ENCODE measurements at places on chromosomes 3 and 15.

DNA sequence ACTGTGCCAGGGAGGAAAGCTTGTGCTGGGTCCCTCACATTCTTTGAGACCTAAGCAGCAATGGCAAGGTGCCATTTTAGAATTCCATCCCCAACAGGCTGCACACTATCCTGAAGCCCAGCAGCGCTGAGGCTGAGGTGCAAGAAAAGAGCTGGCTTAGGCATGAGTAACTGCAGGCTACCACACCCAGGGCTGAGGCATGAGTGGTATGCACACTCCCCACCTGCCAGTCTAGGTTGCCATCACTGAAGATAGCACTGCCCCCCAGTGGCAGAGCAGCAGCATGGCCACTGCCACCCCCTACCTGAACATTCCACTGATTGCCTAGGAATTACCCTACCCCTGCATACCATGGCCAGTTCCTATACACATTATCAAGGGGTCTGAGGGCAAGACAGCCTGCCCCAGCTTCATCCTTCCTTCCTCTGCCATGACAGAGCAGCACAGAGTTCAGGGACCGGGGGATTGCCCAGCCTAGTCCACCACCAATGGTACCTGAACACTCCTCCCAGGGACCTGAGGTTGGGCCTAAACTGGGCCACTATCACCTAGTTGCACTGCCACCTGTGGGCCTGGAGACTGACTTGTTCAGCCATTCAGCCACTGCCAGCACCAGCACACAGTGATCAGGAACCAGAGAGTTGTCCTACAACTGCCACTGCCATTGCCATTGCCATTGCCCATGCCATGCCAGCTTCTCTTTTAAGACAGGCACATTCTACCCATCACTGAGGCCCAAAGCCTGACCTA lies 129.8 kb downstream of the SATB1 start:
- DNase-seq: no peak

GRCh38 chr3:70433091-70433490 lies 120.7 kb upstream of the MDFIC2 start:
- DNase-seq: no peak

- DNase-seq: no peak
Observed at GRCh38 chr15:43913026-43913780, 86.4 kb downstream of the WDR76 start.

DNA sequence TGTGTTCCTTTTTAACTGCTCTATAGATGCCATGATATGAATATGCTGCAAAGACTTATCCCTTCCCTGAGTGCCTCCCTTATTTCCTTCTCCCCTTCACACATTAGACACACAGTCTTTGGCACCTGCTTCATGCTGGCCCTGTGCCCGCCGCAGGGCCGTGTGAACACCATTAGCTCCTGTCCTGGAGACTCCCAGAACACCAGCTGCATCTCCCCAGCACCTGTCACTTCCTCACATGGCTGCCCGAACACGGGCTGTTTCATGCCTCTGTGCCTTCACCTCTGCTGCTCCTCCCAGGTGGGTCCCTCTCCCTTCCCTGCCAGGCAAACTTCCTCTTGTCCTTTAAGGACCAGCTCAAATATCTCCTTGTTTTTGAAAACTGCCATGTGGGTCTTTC lies 40.5 kb upstream of the SEC13 start:
- no peak for DNase-seq

DNA sequence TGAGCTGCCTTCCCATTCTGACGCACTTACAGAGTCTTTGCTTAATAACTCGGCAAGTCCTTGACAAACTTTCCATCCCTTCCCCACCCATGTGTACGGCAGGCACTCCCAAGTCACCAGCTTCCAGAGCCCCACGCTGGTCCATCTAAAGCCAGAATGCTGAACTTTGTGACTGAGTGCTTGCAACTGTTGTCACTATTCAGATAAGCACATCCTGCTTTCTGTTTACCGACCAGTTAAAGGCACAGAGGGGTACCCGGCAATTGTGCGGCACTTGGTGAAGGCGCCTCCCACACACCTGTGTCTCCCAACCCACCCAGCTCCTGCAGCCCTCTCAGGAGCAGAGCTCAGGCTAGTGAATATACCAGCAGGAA lies 430.6 kb downstream of the FOXP1 start:
- DNase-seq: no peak

GRCh38 chr15:36370731-36371112 lies 208.7 kb upstream of the CDIN1 start:
- DNase-seq: no peak

- no peak for DNase-seq
Observed at GRCh38 chr15:40134885-40135284, 26.0 kb upstream of the BUB1B start.

- DNase-seq: no peak
Observed at GRCh38 chr15:59662260-59662659, 4.9 kb upstream of the GTF2A2 start.

DNA sequence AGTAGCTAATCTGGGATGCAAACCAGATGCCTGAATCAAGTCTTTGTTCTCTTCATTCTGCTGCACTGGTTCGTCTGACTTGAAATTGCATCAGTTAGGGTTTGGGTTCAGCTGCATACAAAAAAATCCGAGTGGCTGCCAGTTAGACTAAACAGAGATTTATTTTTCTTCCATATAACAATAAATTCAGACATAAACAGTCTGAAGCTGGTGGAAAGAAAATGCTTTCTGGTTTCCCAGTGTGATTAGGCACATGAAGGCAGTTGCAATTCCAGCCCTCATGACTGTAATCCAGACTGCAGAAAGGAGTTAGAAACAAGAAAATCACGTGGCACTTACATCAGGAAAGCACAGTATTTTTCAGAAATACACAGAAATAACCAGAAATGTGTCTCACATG lies 930.7 kb downstream of the MCTP2 start:
- no peak for DNase-seq

DNA sequence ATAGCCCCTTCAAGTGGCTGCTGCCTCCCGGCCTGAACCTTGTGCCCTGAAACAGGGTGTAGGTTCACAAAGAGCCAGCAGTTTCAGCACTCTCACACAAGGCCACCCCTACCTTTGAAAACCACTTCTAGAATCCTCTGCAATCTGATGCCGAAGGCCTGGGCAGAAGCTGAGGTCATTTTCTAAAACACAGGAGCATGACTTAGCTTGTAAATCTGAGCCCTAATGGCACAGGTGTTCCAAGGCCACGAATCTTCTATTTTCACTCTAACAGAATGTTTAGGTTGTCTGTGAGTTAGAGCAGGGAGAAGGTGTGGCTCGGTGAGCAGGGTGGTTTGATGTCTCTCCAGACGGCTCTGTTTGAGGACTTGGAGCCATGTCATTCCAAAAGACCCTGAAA lies 62.3 kb downstream of the SYNM start:
- DNase-seq: no peak

GRCh38 chr3:128853826-128854225 lies 25.6 kb upstream of the ACAD9 start:
- DNase-seq: no peak

- no peak for DNase-seq
Observed at GRCh38 chr15:27589260-27589659, 509.9 kb downstream of the OCA2 start.

DNA sequence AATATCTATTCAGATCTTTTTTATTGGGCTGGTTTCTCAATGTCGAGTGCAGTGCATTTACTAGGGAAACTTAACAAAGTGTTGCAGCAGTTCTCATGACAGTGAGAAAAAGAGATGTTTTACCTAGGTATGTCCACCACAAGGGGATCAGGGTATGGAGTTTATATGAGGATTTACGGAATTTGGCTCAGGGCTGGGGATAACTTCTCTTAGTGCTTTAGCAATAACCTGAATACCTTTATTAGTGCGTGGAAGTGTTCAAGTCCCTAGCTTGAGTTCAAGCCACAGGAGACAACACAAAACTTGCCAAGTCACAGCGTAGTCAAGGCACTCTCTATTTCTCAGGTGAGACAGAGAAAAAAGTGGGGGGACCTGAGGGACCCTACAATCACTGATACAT lies 3.9 kb upstream of the CCR3 start:
- no peak for DNase-seq

GRCh38 chr15:71052356-71052755 lies 62.9 kb upstream of the THSD4 start:
- DNase-seq: no peak

GRCh38 chr3:36496684-36497633 lies 116.7 kb downstream of the STAC start:
- DNase-seq: no peak

DNA sequence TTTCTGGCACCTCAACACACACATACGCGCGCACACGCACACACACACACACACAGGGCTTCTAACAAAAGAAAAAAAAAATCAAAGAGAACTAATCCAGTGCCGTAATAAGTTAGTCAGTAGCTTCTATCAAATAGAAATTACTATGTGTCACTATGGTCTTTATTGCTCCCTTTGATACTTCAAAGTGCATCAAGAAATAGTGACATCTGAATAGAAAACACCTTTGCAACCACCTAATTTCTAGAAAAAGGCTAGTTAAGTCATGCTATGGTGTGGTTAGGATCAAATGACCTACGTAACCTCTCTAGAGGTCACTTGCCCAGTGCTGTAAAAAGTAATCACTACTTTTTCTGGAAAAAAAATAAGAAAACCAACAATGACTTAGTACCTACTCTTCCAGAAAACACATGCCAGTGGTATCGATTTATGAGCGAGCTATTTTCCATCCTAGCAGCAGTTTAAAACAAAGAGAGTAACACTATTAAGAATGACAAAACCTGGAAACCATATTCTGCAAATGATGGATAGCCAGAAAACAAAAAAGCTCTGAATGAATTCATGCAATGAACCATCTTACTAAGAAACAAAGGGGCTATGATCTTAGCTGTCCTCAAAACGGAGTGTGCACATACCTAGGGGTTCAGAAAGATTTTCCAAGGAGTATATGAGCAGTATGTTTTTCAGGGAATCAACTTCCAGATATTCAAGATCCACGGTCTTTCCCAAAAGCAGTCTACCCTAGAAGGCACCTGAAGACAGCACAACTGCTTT lies 6.8 kb downstream of the AVEN start:
- no peak for DNase-seq

GRCh38 chr3:66380200-66380932 lies 120.5 kb downstream of the LRIG1 start:
- DNase-seq: no peak

DNA sequence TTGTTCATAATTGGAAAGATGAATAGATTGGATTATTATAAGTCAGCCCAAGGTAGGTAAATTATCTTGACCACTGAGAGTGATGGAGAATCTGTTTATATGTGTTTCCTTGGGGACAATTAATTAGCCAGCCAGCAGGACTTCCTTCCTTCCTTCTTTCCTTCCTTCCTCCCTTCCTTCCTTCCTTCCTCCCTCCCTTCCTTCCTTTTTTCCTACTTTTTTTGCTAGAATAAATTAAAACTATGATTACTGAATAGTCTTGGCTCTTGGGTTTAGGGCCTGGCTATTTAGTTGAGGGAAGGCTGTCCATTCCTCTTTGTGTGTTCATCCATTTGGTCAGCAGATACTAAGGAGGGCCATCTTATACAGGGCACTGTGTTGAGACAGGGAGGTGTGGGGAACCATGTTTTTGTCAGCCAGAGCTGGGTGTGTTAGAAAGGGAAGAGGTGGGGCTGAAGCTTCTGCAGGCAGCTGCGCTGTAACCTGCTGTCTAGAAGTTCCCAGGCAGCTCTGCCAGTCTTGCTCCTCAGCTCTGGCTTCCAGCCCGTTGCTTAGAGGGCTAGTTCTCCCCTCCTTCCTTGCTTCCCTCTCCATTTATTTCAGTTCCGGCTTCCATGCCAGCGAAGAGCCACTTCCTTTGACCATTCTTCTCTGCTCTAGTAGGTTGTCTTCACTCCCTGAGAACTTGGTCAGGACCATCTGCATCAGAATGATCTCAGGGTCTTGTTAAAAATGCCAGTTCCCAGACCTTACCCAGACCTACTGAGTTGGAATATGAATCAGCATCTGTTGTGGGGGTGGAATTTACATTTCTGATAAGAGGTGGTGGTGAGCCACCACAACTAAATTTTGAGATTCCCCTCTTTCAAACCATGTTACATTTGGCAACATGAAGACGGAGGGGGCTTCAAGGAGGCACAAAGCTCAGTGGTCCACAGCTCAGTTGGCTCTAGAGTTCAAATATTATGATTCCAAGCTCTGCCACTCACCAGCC lies 113.9 kb downstream of the DGKG start:
- no peak for DNase-seq

- DNase-seq: no peak
Observed at GRCh38 chr15:56353740-56354139, 11.5 kb upstream of the TEX9 start.

DNA sequence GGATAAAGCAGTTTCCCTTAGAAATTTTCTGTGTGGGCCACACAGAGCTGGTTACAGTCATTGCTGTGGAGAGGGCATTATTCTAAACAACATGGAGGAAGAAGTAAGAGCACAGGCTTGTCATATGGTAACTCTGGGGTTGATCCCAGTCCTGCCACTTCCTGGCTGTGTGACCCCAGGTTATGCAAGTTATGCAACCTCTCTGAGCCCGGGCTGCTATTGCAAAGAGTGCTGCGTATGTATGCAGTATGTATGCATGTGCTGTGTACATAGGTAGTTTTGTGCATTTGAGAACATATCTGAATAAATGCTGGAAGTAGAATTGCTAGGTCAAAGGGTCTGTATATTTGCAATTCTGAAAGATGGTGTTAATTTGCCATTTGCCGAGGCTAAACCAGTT lies 9.2 kb downstream of the SPSB4 start:
- DNase-seq: no peak

GRCh38 chr3:71487418-71487817 lies 96.1 kb downstream of the FOXP1 start:
- no peak for DNase-seq

- no peak for DNase-seq
Observed at GRCh38 chr3:158568784-158569183, 2.2 kb upstream of the MLF1 start.

DNA sequence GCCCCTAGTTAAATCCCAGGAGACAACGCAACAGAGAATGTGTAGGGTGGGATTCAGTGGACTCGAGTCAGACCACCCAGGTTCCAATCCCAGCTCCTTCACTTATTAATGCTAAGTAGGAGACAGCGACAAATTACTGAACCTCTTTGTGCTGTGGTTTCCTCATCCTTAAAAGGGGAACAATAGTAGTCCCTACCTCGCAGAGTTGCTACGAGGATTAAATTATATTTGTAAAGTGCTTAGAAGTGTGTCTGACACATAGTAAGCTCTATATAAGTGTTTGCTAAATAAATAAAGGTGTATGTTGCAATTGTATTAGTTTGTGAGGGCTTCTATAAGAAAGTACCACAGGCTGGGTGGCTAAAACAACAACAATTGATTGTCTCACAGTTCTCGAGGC lies 58.0 kb upstream of the PPARG start:
- no peak for DNase-seq

DNA sequence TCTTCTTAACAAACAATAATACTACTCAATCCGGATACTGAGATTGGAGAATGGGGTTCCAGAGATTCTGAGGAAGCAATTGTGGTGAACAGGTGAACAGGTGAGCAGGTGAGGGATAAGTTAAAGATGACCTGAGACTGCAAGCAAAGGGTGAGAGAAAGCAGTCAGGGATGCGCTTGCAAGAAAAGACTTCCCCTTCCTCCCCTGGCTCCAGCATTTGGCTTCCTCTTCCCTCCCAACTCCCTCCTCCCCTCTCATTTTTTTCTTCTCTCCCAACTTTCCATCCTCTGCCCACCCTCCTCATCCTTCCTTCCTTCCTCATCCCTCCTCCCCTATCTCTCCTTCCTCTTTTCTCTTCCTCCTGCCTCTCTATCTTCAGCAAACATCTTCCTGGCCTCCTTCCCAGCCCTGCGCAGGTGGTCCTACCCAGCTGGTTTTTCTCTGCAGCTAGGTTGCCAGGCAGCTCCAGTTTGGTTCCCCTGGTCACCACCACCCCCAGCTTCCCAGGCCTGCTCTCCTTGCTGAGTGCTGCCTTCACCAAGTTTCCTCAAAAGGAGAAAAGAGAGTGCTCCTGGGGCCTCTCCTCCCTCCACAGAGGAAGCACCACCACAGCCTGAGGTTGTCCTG lies 10.4 kb upstream of the VIPR1 start:
- no peak for DNase-seq

Measured in stimulated activated CD4-positive, alpha-beta T cell treated with anti-CD3 and anti-CD28 coated beads, TNF-alpha, amount 100 ng/mL, for 1 hour (primary cell).